Hematopoietic multipotent progenitor cell treated with erythropoietin and hydrocortisone succinate and interleukin-3 and kit ligand, for 6 days (in vitro differentiated cells): ENCODE measurements at places on chromosomes 5 and 9.

GRCh38 chr5:3101561-3101960, 350.1 kb upstream of the IRX2 start:
- DNase-seq, result no peak

DNA sequence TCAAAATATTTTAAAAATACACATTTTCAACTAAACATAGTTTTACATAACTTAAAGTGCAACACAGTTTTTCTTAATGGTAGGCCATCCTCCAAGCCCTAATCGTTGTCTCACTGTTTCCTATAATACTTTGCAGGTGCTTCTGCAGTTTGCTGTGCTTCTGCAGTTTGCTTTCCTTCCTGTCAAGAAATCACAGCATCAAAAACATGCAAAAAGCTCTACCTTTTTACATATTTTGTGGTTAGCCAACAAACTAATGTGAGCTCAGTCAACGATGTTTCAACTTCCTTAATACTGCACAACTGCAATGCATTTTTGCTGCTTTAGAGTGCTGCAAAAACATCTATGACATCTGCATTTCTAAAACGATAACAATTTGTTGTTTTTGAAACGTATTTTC, 25.2 kb downstream of the EMB start:
- no peak for DNase-seq

GRCh38 chr9:112377684-112378327, 2.1 kb upstream of the HSDL2 start:
- DNase-seq, result no peak

GRCh38 chr9:36407122-36407723, 7.2 kb upstream of the RNF38 start:
- peak; percentile 87 for DNase-seq

GRCh38 chr5:174448041-174448440, 276.3 kb upstream of the MSX2 start:
- no peak for DNase-seq

DNA sequence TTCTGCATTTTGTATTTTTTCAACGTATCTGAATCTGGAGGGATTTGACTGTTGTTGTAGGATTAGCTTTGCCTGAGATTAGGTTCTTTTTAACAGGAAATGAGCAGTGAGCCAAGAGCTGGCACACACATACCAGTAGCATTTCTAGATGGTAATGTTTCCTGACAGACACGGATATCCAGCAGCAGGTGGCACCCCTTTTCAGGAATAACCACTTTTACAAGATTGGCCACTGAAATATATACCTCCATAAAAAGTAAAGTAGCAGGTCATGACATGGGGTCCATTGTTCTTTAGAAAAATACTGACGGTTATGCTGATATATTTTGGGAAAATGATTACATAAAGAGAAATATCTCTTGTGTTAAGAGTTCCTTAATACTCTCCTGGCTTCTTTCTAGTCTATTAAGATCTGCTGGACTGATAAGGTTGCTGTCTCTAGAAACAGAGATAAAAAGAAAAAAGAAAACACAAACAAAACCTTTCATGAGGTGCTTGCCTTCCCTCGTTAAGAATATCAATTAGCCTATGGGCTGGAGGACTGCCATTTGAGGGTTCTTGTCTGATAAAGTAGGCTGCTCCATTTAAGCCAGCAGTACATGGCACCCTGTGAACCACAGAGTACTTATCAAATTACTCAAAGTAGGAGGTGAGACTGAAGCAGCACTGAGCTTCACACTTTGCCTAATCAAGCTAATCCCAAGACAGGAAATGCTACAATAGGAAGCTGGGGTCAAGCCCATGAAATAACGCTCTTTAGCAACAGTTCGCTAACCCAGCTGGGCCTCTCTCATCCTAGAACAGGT, 101.6 kb upstream of the PCA3 start:
- peak; percentile 72 for DNase-seq

DNA sequence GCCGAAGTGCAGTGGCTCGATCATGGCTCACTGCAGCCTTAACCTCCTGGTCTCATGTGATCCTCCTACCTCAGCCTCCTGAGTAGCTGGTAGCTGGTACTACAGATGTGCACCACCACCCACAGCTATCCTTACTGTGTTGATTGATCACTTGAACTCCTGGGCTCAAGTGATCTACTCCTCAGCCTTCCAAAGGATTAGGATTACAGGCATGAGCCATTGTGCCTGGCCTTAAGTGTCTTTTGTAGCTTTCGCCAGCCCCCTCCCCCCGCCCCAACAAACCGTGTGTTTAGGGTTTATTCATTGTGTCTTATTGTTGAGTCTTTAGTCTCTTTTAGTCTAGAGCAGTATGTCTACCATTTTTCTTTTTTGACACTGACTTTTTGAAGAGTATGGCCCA, 33.1 kb downstream of the SPIN1 start:
- DNase-seq, result no peak

DNA sequence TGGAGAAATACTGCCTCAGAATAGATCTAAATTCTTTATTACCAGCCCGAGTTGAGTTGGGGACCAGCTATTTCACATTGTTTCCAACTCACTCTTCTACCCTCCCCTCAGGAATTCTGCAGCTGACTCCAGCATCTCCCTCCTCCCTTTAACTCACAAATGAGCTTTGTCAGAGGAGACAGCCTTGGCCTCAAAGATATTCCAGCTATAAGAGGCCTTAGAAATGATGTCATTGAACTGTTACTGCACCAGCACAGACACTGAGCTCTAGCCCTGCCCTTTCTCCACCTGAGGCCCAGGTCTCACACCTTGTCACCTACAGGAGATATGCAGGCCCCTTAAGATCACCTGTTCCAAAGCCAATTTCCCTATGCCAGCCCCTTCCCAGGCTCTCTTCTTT, 78.4 kb upstream of the ATP10B start:
- DNase-seq, result no peak

- DNase-seq, result no peak
These were observed 81.3 kb downstream of the GADD45G start for GRCh38 chr9:89686126-89686525.

GRCh38 chr5:170132269-170132975, 26.7 kb downstream of the FOXI1 start:
- DNase-seq, result no peak

DNA sequence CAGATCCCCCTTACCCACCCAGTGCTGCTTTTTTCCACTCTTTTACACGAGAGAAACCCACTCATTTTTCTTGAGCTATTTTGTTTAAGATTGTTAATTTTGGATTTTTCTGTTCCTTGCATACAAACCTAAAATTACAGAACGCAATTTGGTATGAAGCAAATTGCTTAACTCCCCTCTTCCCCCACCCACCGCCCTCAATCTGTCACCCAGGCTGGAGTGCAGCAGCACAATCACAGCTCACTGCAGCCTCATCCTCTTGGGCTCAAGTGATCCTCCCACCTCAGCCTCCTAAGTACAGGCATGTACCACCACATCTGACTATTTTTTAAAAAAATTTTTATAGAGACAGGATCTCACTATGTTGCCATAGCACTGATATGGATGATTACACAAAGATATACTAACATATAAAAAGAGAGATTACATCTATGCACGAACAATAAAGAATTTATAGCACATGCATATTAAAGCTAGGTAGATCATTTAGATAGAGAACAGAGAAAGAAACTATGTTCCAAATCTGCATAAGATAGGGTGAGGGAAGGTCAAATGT, 203.6 kb downstream of the PIK3R1 start:
- no peak for DNase-seq

- DNase-seq, result no peak
These were observed 928.9 kb upstream of the C9orf72 start for GRCh38 chr9:28502189-28502588.

- no peak for DNase-seq
These were observed 184.8 kb downstream of the BRINP1 start for GRCh38 chr9:119184265-119184936.

GRCh38 chr5:62600560-62601252, 22.1 kb downstream of the LRRC70 start:
- no peak for DNase-seq

DNA sequence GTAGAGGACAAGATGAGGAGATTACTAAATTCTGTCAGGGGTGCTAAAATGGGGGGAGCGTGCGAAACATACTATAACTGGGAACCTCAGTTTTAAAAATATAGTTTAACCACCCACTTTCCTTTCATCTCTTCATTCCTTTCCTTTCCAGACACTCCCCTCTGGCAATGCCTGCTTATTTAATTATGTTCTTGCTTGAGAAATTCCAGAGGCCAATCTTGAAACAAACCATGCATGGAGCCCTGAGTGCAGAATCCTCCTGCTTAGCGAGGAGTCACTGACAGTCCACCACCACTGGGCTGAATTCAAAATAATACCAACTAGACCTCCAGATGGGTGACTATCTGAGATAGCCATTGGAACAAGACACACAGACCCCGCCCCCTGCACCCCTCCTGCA, 29.7 kb upstream of the C9orf72 start:
- DNase-seq, result no peak

- no peak for DNase-seq
These were observed 236.2 kb upstream of the RASEF start for GRCh38 chr9:83299094-83299493.

DNA sequence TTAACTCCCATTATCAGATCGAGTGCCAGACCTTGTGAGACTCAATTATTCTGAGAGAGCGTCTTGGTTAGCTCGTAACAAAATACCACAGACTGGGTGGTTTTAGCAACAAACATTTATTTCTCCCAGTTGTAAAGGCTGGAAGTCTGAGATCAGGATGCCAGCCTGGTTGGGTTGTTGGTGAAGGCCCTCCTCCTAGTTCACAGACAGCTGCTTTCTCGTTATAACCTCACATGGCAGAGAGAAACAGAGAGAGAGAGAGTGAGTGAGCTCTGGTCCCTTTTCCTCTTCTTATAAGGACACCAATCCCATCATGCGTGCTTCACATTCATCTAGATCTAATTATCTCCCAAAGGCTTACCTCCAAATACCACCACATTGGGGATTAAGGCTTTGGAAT, 114.2 kb upstream of the SLC24A2 start:
- no peak for DNase-seq

DNA sequence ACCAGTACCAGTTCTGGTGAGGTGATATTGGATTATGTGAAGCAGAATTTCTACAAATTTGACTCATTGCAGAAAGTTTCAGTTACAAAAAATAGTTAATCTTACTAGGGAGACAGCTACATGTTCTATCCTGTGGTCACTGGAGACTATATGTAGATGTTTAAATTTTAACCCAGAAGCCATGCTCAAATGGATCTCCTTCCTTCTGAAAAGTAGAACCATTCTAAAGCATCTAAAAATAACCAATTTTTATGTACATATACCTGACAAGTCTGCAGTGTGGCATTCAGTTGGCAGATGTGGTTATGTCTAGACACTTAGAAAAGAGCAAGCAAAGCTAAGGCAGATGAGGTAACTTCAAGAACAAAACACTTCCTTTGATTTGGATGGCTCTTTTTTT, 65.5 kb upstream of the POU4F3 start:
- DNase-seq, result no peak

DNA sequence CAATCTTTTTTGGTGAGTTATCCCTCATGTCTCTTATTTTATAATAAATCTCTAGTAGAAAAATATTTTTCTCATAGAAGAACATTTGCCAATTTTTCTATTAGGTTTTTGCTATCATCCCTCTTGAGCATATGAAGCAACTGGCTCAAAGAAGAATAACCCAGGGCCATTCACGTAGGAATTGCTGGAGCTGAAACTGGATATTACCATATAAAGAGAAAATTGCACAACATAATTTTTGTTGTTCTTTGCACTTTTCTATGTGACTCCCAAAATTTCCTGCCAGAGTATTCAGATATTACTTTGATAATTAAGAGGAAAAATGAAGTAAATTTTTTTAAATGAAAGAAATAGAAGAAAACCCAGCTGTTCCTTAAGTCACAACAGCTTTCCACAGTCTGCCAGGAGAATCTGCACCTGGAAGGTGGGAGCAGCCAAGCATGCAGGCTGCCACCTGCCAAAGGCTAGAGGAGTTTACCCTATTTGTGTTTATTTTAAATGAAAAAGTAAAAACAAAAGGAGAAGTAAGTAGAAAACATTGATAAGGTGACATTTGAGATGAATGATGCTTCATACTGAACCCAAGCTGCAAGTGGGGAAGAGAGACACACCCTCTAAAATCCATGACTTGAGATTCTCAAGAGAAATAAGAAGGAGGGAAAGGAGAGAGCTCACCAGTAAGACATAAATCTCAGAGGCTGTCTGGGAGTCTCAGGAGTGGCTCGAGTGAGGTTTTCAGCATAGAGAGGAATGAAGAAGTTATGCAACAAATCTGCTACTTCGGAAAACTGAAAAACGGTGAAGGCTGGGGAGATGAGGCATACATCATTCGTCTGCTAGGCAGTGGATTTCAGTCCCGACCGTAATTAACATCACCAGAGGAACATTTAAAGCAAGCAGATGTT, 31.5 kb upstream of the FREM1 start:
- no peak for DNase-seq

- peak; percentile 83 for DNase-seq
These were observed 2.9 kb upstream of the IL17B start for GRCh38 chr5:149381986-149382338.

DNA sequence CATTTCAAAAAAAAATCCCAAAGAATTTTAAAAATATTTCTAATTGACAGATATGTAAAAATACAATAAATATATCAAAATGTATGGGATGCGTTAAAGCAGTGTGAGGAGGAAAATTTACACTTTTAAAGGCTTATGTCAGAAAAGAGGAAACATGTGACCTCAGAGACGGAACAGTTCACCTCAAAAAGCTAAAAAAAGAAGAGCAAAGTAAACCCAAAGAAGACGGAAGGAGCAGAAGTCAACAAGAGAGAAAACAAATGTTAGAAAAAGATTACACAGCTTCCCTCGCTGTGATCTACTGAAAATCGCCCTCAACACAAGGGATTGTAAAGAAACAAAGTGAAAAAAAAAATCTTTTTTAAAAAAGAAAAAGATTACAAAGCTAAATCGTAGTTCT, 186.9 kb downstream of the AUH start:
- peak; percentile 48 for DNase-seq

DNA sequence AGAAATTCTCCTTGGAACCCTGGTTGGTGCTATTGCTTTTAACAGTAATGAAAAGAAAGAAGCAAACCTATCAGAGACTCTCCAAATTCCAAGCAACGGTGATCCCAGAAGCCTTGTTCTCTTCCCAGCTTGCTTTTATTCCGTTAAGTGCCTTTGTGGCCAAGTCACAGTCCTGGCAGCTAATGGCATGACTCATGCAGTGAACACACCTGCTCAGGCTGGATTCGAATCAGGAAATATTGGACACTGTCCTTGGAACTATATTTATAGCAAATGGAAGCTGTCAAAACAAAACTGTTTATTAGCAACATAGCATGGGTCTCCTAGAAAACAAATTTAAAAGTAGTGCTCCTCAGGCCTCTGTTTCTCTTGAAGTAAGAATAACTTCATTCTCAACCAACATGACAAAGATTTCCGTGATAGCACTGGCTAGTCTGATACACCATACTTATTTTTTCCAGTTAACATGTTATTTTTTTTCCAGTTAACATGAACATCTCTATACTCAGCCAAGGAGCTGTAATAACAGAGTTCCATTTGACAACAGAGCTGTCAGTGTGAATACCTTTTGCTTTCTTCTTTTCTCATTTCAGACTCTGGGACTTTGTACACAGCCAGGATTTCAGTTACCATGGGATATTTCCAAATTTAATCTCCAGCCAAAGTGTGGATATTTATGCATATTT, 502.4 kb downstream of the GADD45G start:
- no peak for DNase-seq
